ENCODE measurements at places on chromosomes 1 and 21. TPM values are rescaled to one million over a fixed set of nuclear protein-coding genes. Genes with fewer than 3 reads are reported as not detected.

- no peak for DNase-seq
- no peak overlapping the region for H3K4me3 ChIP-seq
- no peaks in the 10 kb centered on the region for H3K27me3 ChIP-seq
- no peak overlapping the region for H3K27ac ChIP-seq
- no peaks in the 10 kb centered on the region for H3K36me3 ChIP-seq
Observed at GRCh38 chr21:42025376-42026081, 15.4 kb upstream of the ZBTB21 start.

GRCh38 chr1:172753964-172754363 is 95.1 kb downstream of the FASLG start:
- DNase-seq, result no peak
- H3K4me3 ChIP-seq, result no peak overlapping the region
- H3K36me3 ChIP-seq, result no peaks in the 10 kb centered on the region

The LCE1B gene
- not detected for total RNA-seq

- DNase-seq, result peak; percentile 24
- H3K4me3 ChIP-seq, result peak within 1 kb of the TSS; percentile 77
Observed at GRCh38 chr1:207051191-207051943, at the start of gene YOD1. Gene YOD1 (minus strand): TSS chr1:207051208. CDS start chr1:207051030, 178 bp downstream.

DNA sequence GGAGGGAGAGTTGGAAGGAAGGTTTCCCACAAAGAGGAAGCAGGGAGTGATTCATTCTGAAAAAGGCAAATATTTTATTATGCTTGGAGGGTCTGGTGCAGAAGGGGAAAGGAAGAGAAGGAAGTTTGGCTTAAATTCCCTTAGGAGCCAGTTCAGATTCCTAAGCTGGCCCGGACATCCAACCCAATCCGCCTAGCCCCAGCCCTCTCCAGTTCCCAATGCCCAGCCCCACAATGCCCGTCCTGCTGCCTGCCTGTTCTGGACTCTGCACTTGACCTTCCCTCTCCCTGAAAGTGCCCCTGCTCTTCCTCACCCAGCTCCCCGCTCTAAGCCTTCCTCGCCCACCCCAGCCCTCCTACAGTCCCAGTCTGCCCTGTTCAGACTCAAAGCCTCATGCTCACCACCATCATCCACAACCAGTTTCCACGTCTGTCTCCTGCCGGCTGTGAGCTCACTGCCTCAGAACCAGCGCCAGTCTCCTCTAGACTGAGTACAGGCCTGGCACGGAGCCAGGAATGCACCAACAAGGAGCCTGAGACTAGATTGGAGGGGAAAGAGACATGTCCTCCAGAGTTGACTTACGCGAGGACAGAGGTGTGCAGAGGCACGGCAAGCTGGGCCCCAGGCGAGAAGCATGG is 18.9 kb downstream of the CAPN2 start:
- H3K36me3 ChIP-seq, result peaks cover 9% of the 10 kb centered on the region
- peaks cover 60% of the 10 kb centered on the region for H3K4me1 ChIP-seq
- H3K4me3 ChIP-seq, result no peak overlapping the region
- DNase-seq, result peak; percentile 43

GRCh38 chr1:170594066-170594626 is 62.2 kb downstream of the GORAB start:
- H3K4me3 ChIP-seq, result no peak overlapping the region
- no peak for DNase-seq
- peak overlapping the region; percentile 6 for H3K27ac ChIP-seq
- H3K4me1 ChIP-seq, result peaks cover 12% of the 10 kb centered on the region
- H3K27me3 ChIP-seq, result no peaks in the 10 kb centered on the region

The FH gene
- total RNA-seq, result 106 TPM

DNA sequence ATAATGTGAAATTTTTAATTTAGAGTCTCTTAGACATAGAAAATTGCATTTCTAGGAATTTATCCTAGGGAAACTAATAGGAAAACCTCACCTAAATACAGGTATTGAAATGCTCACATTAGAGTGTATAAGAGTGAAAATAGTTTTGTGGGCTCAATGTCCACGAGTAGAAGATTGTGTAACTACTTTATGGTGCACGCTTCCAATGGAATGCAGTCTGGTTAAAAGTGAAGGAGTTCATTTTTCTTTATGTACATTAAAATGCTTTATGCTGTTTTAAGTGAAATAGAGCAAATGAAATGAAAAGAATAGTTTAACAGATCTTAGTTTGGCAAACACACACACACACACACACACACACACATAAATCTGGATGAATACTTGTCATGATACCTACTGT is 278.2 kb downstream of the USP25 start:
- H3K27ac ChIP-seq, result no peak overlapping the region
- H3K36me3 ChIP-seq, result no peaks in the 10 kb centered on the region
- DNase-seq, result no peak

- H3K36me3 ChIP-seq, result no peaks in the 10 kb centered on the region
- H3K27ac ChIP-seq, result no peak overlapping the region
- peaks cover 7% of the 10 kb centered on the region for H3K4me1 ChIP-seq
- H3K4me3 ChIP-seq, result no peak overlapping the region
Observed at GRCh38 chr1:246008363-246008831, 498.7 kb downstream of the SMYD3 start.

DNA sequence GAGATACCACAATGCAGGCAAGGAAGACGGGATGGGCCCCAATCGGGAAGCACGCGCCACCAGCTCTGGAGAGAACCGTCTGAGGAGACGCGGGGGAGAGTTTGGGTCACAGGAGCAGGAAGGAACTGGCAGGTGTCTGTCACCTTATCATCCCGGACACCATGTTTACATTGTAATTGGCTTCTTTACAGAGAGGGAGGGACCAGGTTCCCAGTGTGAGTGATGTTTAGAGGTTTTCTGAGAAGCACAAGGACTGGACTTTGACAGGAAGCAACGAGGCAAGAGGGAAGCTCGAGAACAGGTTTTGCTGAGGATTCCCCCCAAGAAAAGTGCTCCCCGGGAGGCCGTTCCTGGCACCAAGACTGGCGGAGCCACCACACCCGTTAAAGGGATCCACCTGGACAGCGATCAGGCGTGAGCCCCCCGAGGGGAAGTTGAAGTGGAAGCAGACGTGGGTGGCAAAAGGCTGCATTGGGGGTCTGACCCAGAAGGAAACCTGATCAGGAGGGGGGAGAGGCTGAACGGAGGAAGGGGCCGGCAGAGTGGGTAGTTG is 957 bp downstream of the EPS15 start:
- no peaks in the 10 kb centered on the region for H3K36me3 ChIP-seq
- DNase-seq, result peak; percentile 80
- no peaks in the 10 kb centered on the region for H3K27me3 ChIP-seq
- H3K4me1 ChIP-seq, result peaks cover 46% of the 10 kb centered on the region
- H3K4me3 ChIP-seq, result peak overlapping the region; percentile 75

The LHX8 gene
- not detected for total RNA-seq

The IL10 gene
- 0.33 TPM for total RNA-seq

GRCh38 chr1:206930210-206930798 is 8.6 kb upstream of the FCMR start:
- H3K36me3 ChIP-seq, result no peaks in the 10 kb centered on the region
- H3K4me1 ChIP-seq, result no peaks in the 10 kb centered on the region
- H3K4me3 ChIP-seq, result no peak overlapping the region
- no peak overlapping the region for H3K27ac ChIP-seq
- H3K27me3 ChIP-seq, result no peaks in the 10 kb centered on the region

DNA sequence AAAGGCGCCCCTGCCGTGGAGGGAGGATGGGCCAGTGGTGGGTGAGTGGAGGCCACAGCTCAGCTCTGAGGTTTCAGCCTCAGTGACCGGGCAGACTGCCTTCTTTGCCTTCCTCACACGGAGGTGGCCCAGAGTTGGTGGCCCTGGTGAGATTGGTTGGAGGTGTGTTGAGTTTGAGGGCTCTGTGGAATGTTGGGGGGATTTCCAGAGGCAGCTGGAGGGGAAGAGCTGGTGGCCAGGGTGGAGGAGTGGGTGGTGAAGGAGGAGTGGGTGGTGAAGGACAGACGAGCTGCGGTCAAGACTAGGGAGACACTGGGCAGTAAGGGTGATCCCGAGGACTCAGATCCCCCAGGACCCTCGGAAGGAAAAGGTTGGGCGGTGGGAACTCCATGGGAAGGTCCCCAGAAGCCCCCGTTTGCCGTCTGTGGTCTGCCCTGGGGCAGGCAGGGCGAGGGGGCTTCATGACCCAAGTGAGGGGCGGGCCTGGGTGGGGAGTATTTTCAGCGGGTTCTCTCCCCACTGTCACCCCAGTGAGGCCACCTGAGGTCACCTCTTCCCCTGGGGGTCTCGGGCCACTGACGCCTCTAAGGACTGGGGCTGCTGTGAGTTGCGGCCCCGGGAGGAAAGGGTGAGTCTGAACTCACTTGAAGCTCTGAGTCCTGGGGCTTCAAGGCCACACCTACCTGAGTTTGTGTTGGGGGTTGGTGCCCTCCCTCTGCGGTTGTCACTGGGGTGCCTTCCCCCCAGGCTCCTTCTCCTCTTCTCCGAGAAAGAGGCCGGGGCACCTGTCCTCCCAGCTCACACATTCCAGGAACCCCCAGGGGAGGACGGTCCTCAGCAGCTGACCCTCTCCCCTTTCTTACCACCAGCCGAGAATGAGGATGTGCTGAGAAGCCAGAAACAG is 22.7 kb upstream of the PIK3CD start:
- no peak overlapping the region for H3K4me3 ChIP-seq
- no peaks in the 10 kb centered on the region for H3K36me3 ChIP-seq
- peaks cover 5% of the 10 kb centered on the region for H3K4me1 ChIP-seq
- no peak overlapping the region for H3K27ac ChIP-seq

The HOOK1 gene
- total RNA-seq, result 0.07 TPM

GRCh38 chr1:204377800-204378668 is 18.3 kb upstream of the PLEKHA6 start:
- H3K4me1 ChIP-seq, result peaks cover 7% of the 10 kb centered on the region
- H3K4me3 ChIP-seq, result peak overlapping the region; percentile 52
- no peak for DNase-seq

DNA sequence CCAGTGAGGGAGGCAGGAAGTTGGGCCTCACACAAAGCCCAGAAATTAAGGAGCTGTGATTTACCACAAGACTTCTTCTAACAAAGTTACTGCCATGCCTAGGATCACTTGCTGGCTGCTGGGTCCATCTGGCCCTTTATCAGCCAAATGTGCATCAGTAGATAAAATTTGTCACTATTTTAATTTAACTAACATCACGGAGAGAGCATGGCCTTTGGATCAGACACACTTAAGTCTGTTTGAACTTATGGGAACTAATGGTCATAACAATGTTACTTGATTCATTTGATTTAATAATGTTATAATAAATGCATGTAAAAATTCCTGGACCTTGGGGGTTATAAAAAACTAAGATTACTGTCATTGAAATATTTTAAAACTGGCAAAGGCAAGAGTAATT is 67.2 kb upstream of the CCDC190 start:
- peaks cover 16% of the 10 kb centered on the region for H3K4me1 ChIP-seq
- no peaks in the 10 kb centered on the region for H3K27me3 ChIP-seq
- H3K36me3 ChIP-seq, result no peaks in the 10 kb centered on the region
- no peak for DNase-seq

GRCh38 chr21:35138665-35139381 is 89.7 kb upstream of the RUNX1 start:
- H3K4me3 ChIP-seq, result no peak overlapping the region
- H3K27ac ChIP-seq, result no peak overlapping the region
- no peaks in the 10 kb centered on the region for H3K27me3 ChIP-seq
- no peaks in the 10 kb centered on the region for H3K36me3 ChIP-seq

The PTCH2 gene
- 0.18 TPM for total RNA-seq

DNA sequence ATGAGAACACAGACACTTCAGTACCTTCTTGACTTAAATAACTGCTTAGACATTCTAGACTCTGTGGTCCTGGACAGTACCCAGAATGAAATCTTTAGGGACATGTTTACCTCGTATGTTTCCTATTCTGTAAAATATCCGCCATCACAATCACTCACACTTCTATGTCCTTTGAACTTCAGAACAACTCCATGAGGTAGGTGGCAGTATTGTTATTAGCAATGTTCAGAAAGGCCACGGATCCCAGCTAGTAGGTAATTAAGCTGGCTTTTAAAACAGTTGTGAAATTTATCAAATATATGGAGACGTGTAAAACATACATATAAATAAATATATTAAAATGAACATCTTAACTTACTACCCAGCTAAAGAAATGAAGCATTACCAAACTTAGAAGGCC is 83.4 kb downstream of the CACHD1 start:
- H3K4me1 ChIP-seq, result peaks cover 20% of the 10 kb centered on the region
- H3K36me3 ChIP-seq, result no peaks in the 10 kb centered on the region
- no peak overlapping the region for H3K27ac ChIP-seq
- no peak for DNase-seq
- no peak overlapping the region for H3K4me3 ChIP-seq

GRCh38 chr1:25807480-25808390 is 7.7 kb downstream of the SELENON start:
- peaks cover 30% of the 10 kb centered on the region for H3K36me3 ChIP-seq
- H3K27ac ChIP-seq, result peak overlapping the region; percentile 85
- peaks cover 44% of the 10 kb centered on the region for H3K4me1 ChIP-seq
- H3K4me3 ChIP-seq, result no peak overlapping the region

DNA sequence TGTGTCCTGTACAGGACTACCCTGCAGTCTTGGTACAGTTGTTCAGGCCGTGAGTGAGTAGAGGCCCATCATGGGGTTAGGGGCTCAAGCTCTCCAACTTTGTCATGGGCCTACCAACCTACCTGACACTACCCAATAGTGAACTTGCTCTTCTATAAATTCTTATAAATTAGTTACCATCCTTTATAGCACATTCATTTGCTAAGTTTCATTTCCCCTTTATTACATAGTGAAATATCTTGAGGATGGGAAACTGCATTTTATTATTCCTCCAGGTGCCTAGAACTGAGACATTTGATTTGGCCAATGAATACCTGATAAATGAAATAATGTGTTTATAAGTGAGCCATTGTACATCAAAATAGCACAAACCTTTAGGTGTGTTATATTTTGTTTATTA is 9.1 kb upstream of the CTH start:
- no peak overlapping the region for H3K4me3 ChIP-seq
- H3K27me3 ChIP-seq, result no peaks in the 10 kb centered on the region
- H3K36me3 ChIP-seq, result no peaks in the 10 kb centered on the region
- no peak overlapping the region for H3K27ac ChIP-seq

DNA sequence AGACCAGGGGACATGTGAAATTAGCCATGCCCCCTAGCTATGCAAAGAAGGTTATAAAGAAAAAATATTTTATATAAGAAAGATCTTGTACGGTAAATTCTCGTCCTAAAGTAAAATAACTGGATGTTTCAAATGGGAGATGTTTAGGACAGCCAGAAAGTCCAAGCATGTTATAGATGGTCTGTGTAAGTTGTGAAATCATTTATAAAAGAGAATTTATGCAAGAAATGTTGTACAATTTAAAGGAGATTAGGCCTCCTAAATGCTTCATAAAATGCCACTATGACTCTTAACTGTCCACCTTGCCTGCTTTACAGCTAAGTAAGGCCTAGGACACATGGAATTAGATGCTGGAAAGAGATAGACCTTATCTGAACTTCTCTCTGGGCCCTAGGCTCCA is 118.1 kb upstream of the POGK start:
- H3K36me3 ChIP-seq, result no peaks in the 10 kb centered on the region

The GPR52 gene
- 2.9 TPM for total RNA-seq

The TFAP2E gene
- total RNA-seq, result not detected

- H3K36me3 ChIP-seq, result no peaks in the 10 kb centered on the region
- no peaks in the 10 kb centered on the region for H3K27me3 ChIP-seq
- DNase-seq, result no peak
- no peak overlapping the region for H3K4me3 ChIP-seq
Observed at GRCh38 chr21:17387030-17387617, 125.7 kb upstream of the CXADR start.

All from gastrocnemius medialis (tissue), 4 donors.